ENCODE measurements at places on chromosomes 12 and 14. TPM values are rescaled to one million over a fixed set of nuclear protein-coding genes. Genes with fewer than 3 reads are reported as not detected.

The SDSL gene
- total RNA-seq: 30.1 TPM

The GLIPR1L2 gene
- 0.19 TPM for total RNA-seq

The KRT77 gene
- not detected for total RNA-seq

The LRRC10 gene
- total RNA-seq: not detected

The WDR89 gene
- 18.6 TPM for total RNA-seq

The CDCA3 gene
- 29.7 TPM for total RNA-seq
